B cell (primary cell): ENCODE measurements at places on chromosomes 5 and 9.

DNA sequence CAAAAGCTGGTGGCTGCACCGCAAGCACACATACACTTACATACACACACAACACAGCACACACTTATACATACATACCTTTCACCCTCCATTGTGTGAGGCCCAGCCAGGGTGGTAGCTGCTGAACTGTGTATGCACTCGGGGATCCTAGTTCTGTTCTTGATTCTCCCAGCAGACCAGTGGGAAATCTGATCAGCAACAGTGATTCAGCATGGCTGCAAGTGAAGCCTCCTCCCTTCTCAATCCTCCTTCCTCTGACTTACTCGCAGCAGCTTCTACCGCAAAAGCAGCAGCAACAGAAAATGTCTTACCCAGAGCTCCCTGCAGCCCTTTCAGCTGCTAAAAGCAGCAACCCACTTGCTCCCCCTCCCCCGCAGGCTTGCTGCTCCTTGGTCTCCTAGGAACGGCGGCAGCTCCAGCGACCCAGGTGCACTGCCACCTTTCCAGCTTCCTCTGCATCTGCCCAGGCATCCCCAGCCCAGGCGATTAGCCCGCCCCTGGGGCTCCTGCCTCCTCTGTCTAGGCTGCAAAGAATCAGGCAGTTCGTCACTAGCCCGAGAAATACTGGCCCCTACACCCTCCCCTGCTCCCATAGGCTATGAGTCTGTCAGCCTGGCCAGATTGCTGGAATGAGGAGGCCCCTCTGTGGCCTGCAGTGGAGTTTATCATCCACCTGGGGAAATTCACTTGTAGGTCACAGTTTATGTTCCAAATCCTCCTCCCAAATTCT is at the start of gene KLHL3:
Gene KLHL3 (minus strand): TSS at position 535 of the 730 bp plus-strand sequence. CDS start 443 bp downstream, at position 92.
- H3K4me1 ChIP-seq: peaks cover 22% of the 10 kb centered on the region
- peak; percentile 36 for DNase-seq
- peak within 1 kb of the TSS; percentile 51 for H3K4me3 ChIP-seq
- no peaks in the 10 kb centered on the region for H3K27me3 ChIP-seq
- H3K36me3 ChIP-seq: no peaks in the 10 kb centered on the region

- no peaks in the 10 kb centered on the region for H3K27me3 ChIP-seq
- no peak for DNase-seq
- peaks cover 14% of the 10 kb centered on the region for H3K36me3 ChIP-seq
- no peak overlapping the region for H3K4me3 ChIP-seq
- H3K27ac ChIP-seq: no peak overlapping the region
Measured at GRCh38 chr5:172207511-172207910, 13.5 kb downstream of the EFCAB9 start.

DNA sequence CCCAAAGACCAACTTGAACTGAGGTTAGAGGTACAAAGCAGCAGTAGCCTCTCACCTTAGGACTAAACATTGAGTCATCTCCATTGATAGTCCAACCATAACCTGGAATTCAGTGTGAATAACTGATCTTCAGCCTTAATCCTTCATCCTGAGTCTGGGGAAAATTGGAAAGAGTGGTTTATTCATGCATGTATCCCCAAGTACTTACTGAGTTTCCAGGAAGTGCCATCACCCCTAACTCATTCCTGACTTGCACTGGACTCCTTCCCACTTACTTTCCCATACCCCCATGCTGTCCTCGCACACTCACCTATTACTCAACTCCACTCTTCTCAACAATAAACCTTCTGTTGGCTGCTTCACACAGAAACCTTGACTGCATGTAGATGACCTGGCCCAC is 161.4 kb upstream of the ZNF462 start:
- no peaks in the 10 kb centered on the region for H3K36me3 ChIP-seq
- no peaks in the 10 kb centered on the region for H3K4me1 ChIP-seq
- no peak for DNase-seq
- H3K4me3 ChIP-seq: no peak overlapping the region
- H3K27me3 ChIP-seq: no peaks in the 10 kb centered on the region
- H3K27ac ChIP-seq: no peak overlapping the region

DNA sequence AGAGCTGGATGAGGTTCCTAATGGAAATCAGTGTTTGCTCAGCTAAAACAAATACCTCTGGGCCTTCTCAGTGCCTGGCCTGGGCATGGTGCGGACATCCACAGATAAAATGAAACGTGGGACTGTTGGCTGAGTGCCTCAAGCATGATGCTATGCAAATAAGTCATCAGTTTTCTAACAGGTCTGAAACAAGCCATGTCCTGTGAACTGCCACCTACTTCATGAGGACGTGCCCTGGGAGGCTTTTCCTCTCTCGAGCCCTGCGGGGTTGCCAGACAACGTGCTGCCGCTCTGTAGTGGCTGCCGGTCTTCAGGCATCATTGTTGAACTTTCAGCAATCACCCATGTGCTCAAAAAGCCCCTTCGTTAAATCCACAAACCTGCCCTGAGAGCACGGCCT is 240.4 kb upstream of the IRX2 start:
- no peak overlapping the region for H3K4me3 ChIP-seq
- DNase-seq: no peak
- H3K36me3 ChIP-seq: no peaks in the 10 kb centered on the region
- no peaks in the 10 kb centered on the region for H3K4me1 ChIP-seq
- no peak overlapping the region for H3K27ac ChIP-seq
